ENCODE measurements at places on chromosomes 3 and 15.

DNA sequence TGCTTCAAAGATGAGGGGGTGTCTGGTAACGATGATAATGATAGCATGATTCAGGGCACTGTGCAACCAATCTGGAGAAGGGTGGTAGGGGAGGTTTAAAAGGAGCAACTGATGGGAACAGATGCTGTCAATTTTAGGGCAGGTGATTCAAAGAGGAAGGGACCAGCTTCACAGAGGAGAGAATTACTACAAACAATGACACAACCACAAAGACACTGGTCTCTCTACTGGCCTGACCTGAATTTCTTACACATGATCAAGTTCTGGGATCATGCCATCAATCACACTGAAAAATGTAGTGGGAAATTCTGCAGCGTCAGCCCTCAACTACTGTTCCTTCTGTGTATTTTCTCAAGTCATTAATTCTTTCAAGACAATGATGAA, 2.6 kb upstream of the CDV3 start:
- DNase-seq, result no peak

DNA sequence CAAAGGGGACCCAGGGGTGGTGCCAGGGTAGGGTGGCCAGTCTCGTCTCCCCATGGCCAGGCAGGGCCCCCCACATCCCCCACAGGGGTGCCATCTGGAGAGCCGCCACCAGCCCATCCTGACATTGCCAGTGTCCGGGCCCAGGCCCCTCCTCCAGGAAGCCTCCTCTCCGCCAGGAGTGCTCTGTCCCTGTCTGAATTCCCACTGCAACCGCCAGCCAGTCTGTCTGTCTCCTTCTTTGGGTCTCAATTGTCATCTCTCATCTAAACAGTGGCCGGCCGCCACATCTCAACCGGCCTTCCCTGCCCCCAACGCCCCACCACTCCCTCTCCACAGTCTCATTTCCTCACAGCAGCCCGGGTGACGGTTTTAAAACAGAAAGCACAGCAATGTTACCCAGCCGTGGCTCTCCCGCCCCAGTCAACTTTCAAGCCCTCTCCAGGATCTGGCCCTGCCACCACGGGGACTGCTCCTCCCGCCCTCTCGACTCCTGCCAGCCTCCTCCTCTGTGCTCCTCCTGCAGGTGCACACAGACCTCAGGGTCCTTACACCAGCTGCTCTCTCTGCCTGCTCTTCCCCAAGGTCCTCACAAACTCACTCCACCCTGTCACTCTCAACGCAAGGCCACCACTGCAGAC, 57.0 kb downstream of the IQSEC1 start:
- DNase-seq, result peak; percentile 57

- no peak for DNase-seq
Measured at GRCh38 chr3:188003188-188004171, 150.5 kb upstream of the LPP start.

GRCh38 chr3:12875857-12876836, 34.8 kb upstream of the RPL32 start:
- no peak for DNase-seq

- DNase-seq, result no peak
Measured at GRCh38 chr3:46846624-46847542, 16.4 kb downstream of the MYL3 start.

GRCh38 chr15:79357566-79357965, 46.7 kb downstream of the TMED3 start:
- no peak for DNase-seq

DNA sequence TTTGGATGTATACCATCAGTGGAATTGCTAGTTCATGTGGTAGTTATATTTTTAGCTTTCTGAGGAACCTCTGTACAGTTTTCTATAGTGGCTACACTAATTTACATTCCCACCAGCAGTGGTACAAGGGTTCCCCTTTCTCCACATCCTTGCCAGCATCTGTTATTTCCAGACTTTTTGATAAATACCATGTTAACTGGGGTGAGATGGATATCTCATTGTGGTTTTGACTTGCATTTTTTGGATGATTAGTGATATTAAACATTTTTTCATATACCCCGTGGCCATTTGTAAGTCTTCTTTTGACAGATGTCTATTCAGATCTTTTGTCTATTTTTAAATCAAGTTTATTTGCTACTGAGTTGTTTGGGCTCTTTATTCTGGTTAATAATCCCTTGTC, 455.6 kb upstream of the RARB start:
- no peak for DNase-seq
